ENCODE measurements at places on chromosomes 4 and X.

- DNase-seq = no peak
These were observed 11.4 kb downstream of the ADGRA3 start for GRCh38 chr4:22504447-22504846.

DNA sequence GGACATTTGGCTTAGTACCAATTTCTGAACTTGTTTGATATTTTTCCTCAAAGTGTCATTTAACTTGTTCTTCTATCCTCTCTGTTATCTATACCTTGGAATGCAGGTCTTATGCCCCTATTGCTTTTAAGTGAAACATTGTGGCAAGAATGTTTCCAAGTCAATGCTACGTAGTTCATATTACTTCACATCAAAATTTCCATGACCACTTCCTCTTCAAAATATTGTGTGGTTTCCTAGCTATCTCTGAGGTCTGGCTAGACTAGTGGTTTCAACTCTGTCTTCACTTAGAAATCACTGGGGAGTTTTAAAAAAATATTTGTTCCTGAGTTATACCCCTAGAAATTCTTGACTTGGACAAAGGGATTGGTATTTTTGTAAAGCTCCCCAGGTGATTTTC, 20.2 kb upstream of the RASGEF1B start:
- peak; percentile 63 for DNase-seq

- no peak for DNase-seq
These were observed 84.5 kb downstream of the HPGD start for GRCh38 chr4:174437749-174438148.

DNA sequence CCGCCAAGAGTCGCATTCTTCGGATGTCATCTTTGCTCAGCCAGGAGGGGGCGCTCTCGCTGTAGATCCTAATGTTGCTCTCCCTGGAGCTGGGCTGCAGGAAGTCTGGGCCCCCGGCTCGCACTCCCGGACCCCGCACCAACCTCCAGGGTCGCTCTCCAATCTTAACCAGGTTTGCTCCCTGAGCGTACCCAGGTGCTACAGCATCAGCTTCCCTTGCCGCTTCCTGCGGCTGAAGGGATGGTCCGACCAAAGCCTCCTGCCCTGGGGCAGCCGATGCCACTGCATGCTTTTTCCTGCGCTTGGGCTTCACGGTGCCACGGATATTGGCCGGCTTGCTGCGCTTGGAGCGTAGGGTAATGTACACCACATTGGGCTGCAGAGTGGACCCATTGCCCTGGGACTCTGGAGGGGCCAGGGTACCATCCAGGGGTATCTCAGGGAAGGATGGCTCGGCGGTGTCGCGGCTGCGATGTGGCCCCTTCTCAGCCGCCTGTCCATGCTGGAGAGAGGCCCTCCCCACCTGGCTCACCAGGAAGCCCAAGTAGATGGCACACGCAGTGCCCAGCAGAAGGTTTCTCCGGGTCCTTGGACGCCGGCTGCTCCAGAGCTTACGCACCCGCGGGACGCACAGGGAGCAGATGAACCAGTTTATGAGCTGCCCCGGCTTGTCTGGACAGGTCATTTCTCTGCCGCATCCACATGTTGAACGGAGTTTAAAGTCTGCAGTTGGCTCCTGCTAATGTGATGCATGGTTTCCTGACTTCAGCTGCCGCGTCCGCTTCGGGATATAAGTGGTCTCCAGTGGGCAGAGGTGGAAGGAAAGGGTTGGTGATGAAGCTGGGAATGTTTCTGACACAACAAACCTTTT, 1.9 kb downstream of the GASK1B start:
- no peak for DNase-seq

- DNase-seq = peak; percentile 53
These were observed 20.1 kb upstream of the SASH3 start for GRCh38 chrX:129759576-129760061.

GRCh38 chr4:152063621-152064240, 302.9 kb upstream of the GATB start:
- no peak for DNase-seq

- DNase-seq = peak; percentile 34
These were observed 33.7 kb upstream of the FGF13 start for GRCh38 chrX:138745196-138745595.

Measured in HL-60 (cell line).